ENCODE measurements at places on chromosomes 1 and 21.

GRCh38 chr1:151311011-151311410 lies 16.2 kb downstream of the PI4KB start:
- no peak for DNase-seq

DNA sequence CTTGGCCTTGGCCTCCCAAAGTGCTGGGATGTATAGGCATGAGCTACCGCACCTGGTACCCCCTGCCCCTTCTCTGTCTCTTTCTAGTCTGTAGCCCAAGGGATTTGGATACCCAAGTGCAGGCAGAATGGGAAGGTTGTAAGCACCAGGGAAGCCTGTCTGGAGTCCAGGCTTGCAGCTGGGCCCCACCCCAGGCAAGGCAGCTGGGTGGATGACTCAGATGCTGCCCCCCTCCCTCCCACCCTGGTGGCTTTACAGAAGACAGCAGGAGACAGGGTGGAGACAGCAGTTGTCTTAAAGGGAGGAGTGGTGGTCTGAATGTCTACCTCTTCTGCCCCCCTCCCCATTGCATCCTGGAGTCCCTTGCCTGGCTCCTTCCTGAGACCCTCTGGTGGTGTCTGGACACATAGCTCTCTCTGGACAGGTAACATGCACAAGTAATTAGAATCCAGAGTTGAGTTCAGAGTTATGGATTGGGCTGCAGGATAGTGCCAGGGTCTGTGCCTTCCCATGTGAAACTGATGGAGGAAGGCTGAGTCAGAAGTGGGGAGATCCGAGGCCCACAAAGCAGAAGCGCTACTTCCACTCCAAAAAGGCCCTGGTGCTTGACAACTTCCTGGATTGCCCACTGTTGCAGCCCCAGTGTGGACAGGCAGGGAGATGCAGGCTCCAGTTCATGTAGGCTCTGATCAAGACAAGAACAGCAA lies 5.1 kb downstream of the LMNA start:
- DNase-seq = no peak

GRCh38 chr1:51636191-51636590 lies 19.3 kb downstream of the OSBPL9 start:
- DNase-seq = no peak

GRCh38 chr1:214165850-214166374 lies 115.0 kb upstream of the SMYD2 start:
- DNase-seq = no peak

DNA sequence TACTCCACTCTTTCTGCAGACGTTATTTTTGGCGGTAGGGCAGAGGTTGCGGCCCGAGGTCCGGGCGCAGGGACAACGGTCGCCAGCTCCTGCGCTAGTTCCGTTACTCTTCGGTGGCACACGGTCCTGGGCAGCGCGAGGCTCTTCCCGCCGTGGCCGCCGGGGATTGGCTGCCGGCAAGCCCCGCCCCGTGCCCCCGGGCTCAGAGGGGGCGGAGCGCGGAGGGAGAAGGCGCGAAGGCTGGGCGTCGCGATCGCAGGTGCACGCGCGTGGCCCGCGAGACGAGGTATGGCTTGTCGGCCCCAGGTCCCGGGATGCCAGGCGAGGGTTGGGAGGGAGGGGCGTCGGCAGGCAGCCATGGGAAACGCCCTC lies 518 bp upstream of the SHE start:
- DNase-seq = no peak

- DNase-seq = no peak
These were observed 7.6 kb downstream of the UBL4B start for GRCh38 chr1:110119843-110120242.

DNA sequence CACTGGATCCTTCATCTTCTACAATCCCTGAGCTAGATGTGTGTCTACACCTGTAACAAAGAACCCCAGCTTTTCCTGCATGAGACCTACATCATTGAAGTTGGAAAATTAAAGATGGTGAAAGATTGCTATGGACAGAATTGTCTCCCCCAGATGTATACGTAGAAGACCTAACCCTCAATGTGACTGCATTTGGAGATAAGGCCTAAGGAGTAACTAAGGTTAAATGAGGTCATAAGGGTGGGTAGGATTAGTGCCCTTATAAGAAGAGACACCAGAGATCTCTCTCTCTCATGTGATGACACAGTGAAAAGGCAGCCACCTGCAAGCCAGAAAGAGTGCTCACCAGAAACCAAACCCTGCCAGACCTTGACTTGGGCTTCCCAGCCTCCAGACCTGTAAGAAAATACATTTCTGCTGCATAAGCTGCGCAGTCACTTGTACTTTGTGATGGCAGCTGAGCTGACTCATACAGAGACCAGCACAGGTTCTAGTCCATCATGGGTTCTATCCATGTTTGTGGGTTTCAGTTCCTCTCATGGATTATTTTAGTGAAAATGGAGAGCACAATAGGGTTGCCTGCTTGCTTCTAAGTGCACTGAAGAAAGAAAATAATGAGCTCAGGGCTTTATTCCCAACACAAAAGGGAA lies 180.8 kb downstream of the TPR start:
- no peak for DNase-seq

DNA sequence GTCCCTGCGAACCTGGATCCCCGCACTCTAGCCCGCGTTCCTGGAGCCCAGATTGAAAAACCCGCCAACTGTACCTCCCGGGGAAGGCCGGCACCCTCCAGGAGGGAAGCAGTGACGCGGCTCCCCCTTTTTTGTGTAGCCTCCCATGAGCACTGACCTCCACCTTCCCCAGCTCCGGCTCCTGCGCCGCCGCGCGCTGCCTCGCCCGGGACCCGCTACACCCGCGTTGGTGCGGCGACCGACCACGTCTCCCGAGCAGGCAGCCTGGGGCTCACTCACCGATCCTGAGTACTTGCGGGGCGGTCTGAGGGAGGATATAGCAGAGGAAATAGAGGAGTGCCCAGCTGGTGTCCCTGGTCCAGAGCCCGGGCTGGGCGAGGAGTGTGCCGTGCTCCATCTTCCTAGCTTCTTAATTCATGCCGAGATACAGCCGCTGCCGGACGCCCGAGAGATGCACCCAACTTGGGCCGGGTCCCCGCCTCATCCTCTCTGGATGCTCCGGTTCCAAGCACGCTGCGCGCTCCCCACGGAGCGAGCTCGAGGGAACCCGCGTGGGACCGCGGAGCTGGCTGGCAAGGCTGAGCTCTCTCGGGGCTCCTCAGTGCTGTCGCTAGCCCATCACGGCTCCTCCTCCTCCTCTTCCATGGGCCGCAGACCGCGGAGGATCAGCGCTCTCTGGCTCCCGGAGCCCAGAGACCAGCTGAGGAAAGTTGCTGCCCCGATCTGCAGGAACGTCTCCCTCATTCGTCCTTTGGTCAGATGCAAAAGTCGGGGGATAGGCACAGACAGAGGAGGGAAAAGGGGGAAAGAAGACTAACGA lies 482 bp downstream of the GRIK1 start:
- no peak for DNase-seq

DNA sequence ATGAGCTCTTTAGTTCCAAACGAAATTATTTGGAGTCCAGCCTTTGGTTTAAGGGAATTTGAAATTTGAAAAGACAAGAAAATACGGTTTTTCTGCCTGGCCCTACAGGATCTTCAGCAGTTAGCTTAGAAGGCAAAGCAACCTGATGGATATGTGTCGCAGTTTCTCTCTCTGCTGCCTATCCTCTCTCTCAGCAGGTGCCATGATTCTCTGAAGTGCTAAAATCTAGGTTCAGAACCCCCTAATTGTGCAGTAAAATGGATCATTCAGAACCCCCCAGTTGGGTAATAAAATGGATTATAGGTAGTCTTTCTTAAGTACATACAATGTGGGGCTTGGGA lies 446 bp upstream of the DEPDC1 start:
- DNase-seq = no peak

DNA sequence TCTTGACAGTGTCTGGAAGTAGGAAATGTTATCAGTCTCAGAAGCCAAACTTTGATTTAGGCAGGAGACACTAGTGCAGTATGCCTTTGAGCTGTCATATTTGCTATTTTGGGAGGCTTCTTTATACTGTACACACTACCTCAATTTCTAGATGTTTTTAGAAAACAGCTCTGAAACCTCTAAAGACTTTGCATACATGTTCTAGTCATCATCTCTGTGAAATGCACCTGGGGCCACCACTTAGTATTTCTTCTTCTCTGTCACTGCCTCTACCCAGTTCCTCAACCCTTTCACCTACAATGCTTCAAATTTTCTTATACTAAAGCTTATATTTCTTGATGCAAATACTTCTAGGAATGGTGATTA lies 29.1 kb upstream of the PLA2G4A start:
- DNase-seq = no peak

GRCh38 chr1:60035921-60036320 lies 37.6 kb downstream of the C1orf87 start:
- DNase-seq = peak; percentile 13

- DNase-seq = peak; percentile 58
These were observed 754 bp upstream of the LSS start for GRCh38 chr21:46229133-46229922.

DNA sequence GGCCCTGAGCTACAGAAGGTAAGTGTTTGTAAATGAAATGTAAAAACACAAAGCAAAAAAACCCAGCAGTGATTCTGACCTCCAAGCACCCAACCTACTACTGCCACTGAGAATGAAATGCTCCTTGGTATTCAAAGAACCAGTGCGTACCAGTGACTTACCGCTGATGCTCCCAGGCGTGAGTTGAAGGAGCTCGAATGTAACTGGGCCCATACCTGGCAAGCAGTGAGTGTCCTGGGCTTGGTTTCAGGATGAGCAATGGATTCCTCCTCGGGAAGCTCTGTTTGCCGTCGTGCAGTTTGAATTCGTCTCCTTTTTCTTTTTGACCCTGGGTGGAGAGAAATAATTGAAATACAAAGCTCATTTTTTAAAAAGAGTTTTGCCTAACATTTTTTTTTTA lies 121.9 kb downstream of the ATG4C start:
- no peak for DNase-seq

DNA sequence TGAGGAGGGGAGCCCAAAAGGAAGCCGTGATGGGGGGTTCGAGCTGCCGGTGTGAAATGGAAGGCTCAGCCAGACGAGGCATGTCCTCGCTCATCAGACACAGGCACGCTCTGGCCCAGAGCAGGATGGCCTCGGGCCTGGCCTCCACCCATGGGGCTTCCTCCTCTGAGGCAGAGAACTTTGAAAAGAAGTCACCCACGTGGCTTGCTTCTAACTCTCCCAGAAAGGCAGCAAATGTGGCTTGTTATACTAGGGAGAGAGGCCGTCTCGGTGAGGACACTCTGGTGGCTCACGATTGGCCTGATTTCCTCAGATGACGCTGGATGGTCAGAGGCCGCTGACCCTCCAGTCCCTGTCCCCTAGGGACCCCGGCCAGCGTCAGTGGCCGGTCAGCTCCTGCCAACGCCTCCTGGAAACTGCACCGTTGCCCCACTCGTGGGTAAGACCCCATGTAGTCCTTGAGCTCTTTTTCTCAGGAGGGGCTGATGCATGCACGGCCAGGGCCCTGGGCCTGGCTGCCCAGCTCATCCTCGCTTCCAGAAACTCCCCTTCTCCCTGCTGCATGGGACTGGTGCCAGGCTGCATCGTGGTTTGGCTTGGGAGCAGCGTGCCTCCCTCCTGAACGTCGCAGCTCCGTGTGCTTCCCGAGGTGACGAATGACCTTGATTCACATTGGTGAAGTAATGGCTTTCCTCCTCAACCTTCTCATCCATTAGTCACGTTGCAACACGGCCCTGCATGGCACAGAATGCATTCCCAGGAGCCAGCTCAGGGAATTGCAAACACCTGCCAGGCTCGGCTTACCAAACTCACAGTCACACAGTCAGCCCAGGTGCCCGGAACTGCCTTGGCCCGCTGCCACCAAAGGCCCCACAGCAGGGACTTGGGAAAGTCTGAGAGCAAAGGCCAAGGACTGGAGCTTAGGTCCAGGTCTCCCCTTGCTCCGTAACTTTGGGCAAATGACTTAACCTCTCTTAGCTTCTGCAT lies 58.8 kb downstream of the TOMM20 start:
- no peak for DNase-seq

- DNase-seq = no peak
These were observed 3.4 kb upstream of the RNF19B start for GRCh38 chr1:32967888-32968568.

GRCh38 chr1:56509713-56510641 lies 69.4 kb downstream of the PLPP3 start:
- peak; percentile 11 for DNase-seq

- no peak for DNase-seq
These were observed 21.8 kb upstream of the VTCN1 start for GRCh38 chr1:117232531-117232930.

- no peak for DNase-seq
These were observed 93.3 kb upstream of the ZNHIT6 start for GRCh38 chr1:85801520-85801919.

GRCh38 chr1:156638189-156638985 lies 3.5 kb upstream of the BCAN start:
- DNase-seq = no peak

DNA sequence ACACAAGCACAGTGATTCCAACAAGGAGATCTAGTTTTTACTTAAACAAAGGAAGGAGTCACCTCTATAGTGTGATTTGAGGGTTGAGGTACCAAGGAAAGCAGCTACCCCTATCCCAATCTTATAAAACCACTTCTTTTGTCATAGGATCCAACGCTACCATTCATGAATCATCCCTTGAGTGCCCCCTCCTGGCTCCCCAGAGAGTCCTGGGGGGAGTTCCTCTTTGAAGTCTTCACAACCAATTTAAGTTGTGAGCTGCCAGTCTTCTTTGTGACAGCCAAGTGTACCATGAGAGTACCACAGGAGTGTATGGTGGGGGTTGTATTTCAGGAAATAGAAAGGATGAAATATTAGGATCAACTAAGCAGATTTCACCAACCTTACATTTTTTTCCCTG lies 39.1 kb upstream of the NHLH2 start:
- no peak for DNase-seq

GRCh38 chr21:36354918-36355680 lies 30.1 kb upstream of the CHAF1B start:
- no peak for DNase-seq

GRCh38 chr1:222413436-222413835 lies 134.5 kb downstream of the HHIPL2 start:
- no peak for DNase-seq

GRCh38 chr1:208180421-208180820 lies 63.8 kb downstream of the PLXNA2 start:
- DNase-seq = no peak

DNA sequence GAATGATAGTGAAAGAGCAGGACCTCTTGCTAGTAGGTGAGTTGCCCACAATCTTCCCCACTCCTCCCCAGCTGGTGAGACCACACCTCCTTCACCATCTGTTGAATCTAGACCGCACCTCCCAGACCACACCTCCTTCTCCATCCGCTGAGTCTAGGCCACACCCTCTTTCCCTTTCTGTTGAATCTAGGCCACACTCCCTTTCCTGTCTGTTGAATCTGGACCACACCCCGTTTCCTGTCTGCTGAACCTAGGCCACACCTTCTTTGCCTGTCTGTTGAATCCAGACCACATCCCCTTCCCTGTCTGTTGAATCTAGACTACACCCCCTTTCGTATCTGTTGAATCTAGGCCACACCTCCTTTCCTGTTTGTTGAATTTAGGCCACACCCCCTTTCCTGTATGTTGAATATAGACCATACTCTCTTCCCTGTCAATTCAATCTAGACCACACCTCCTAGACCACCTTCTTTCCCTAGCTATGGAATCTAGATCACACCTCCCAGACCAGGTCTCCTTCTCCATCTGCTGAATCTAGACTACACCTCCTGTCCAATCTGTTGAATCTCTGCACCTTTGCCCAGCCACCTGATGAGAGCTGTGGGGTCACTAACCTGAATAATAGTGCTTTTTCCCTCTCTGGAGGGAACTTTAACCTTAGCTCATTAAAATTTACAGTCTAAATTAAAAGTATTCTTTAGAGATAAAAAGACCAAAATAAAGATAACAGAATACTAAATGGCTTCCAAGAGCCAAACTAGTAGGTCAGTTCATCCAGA lies 116.3 kb downstream of the DAB1 start:
- DNase-seq = peak; percentile 25

- no peak for DNase-seq
These were observed 5.3 kb upstream of the GSTM4 start for GRCh38 chr1:109650609-109651008.

- no peak for DNase-seq
These were observed 9.5 kb downstream of the SIM2 start for GRCh38 chr21:36708286-36709029.

Measured in HuH-7 (cell line).